Iris pigment epithelial cell (primary cell): ENCODE measurements at places on chromosomes 2 and 18.

GRCh38 chr2:98501876-98502275, 57.2 kb downstream of the INPP4A start:
- DNase-seq = no peak

GRCh38 chr2:237061356-237061755, 24.3 kb upstream of the COPS8 start:
- DNase-seq = no peak

- DNase-seq = peak; percentile 76
Measured at GRCh38 chr2:31877008-31877407, 133.8 kb downstream of the MEMO1 start.

GRCh38 chr2:192696857-192697256, 502.1 kb upstream of the TMEFF2 start:
- DNase-seq = no peak

GRCh38 chr2:200786826-200787225, 24.9 kb upstream of the BZW1 start:
- peak; percentile 94 for DNase-seq
